ENCODE measurements at places on chromosomes 12 and 14. TPM values are rescaled to one million over a fixed set of nuclear protein-coding genes. Genes with fewer than 3 reads are reported as not detected.

The MYO1H gene
- total RNA-seq = not detected

The HEBP1 gene
- total RNA-seq = 13.4 TPM

The P3H3 gene
- 81.9 TPM for total RNA-seq

The SLCO1B1 gene
- not detected for total RNA-seq

The CACNA2D4 gene
- 1.1 TPM for total RNA-seq

The USP44 gene
- 3.0 TPM for total RNA-seq

The PIWIL1 gene
- not detected for total RNA-seq

The ESR2 gene
- total RNA-seq = 0.30 TPM

The CEP128 gene
- 7.5 TPM for total RNA-seq

The HAL gene
- total RNA-seq = under 0.01 TPM

The SPRYD3 gene
- 18.5 TPM for total RNA-seq

The PLXNC1 gene
- 0.15 TPM for total RNA-seq

The SRGAP1 gene
- 4.0 TPM for total RNA-seq

The CHGA gene
- not detected for total RNA-seq

The INSM2 gene
- not detected for total RNA-seq

The ANAPC7 gene
- total RNA-seq = 53.6 TPM

The KRT81 gene
- 0.32 TPM for total RNA-seq

The DIO3 gene
- not detected for total RNA-seq

The NRL gene
- 0.76 TPM for total RNA-seq

The OASL gene
- total RNA-seq = 27.4 TPM

The ANKRD33 gene
- total RNA-seq = 0.32 TPM

The P2RX2 gene
- not detected for total RNA-seq

The SLC5A8 gene
- total RNA-seq = not detected

The SMCO3 gene
- total RNA-seq = 0.32 TPM

The CCDC177 gene
- not detected for total RNA-seq

The PLEKHH1 gene
- under 0.01 TPM for total RNA-seq

The SYCP3 gene
- 0.30 TPM for total RNA-seq

The LALBA gene
- not detected for total RNA-seq

The RD3L gene
- total RNA-seq = not detected

The SLC25A21 gene
- 2.3 TPM for total RNA-seq

The LPAR5 gene
- not detected for total RNA-seq

The RNASE1 gene
- 33.5 TPM for total RNA-seq

The INHBC gene
- total RNA-seq = not detected

The IL25 gene
- not detected for total RNA-seq

The AICDA gene
- total RNA-seq = not detected

The RNF212B gene
- total RNA-seq = not detected

The CEBPE gene
- total RNA-seq = not detected

The CCDC196 gene
- not detected for total RNA-seq

The MFAP5 gene
- total RNA-seq = not detected

The PEBP1 gene
- total RNA-seq = 156 TPM

The CCDC198 gene
- not detected for total RNA-seq
